ENCODE measurements at places on chromosomes 13 and 19.

DNA sequence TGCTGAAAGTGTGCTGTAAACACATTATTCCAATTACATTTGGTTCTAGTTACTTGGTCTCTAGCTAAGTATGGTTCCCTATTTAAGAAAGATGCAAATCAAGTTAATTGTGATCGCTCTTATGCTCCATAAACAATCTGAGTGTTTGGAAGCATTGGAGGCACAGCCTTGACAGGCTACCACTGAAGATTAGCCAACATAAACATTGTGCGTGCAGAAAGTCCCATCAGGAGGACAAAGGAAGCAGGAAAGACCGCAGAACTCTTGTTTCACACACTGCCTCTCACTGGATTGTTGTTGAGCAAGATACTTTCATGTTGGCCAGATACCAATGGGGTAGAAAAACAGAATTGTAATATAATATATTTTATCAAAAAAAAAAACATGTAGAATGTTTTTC, 814.4 kb downstream of the EFNB2 start:
- peak; percentile 5 for DNase-seq

DNA sequence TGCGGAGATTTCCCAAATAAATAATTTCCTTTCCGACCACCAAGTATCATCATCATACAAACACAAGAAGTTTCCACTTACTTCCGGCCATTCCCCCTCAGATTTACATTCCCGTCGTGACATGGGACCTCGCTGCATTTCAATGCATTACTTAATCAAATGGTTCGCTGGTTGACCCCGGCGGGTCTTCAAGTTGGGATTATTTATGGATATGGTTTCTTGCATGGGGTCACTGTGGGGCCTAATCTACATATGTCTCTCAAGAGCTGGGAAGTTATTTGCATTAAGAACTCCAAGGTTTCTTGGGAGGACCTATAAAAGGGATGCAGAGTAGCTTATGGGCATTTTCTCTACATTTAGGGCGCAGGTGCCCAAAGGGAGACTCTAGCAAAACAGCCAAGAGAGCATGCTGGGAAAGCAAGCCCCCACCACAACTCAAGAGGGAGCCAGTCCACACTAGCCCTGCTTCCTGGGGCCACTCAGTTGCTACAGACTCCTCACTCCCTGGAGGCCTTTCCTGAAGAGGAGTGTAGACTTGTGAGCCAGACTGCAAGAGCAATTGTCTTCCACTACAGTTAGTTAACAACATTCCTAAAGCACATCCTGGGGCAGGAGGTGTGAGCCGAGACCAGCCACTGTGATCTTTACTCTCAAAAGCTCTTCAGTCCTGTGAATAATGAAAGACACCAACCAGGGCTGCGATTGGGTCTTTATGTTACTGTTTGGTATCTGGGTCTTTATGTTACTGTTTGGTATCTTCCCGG, 125.3 kb downstream of the KATNAL1 start:
- DNase-seq: no peak

- no peak for DNase-seq
These were observed 3.2 kb upstream of the GSX1 start for GRCh38 chr13:27789153-27789494.

DNA sequence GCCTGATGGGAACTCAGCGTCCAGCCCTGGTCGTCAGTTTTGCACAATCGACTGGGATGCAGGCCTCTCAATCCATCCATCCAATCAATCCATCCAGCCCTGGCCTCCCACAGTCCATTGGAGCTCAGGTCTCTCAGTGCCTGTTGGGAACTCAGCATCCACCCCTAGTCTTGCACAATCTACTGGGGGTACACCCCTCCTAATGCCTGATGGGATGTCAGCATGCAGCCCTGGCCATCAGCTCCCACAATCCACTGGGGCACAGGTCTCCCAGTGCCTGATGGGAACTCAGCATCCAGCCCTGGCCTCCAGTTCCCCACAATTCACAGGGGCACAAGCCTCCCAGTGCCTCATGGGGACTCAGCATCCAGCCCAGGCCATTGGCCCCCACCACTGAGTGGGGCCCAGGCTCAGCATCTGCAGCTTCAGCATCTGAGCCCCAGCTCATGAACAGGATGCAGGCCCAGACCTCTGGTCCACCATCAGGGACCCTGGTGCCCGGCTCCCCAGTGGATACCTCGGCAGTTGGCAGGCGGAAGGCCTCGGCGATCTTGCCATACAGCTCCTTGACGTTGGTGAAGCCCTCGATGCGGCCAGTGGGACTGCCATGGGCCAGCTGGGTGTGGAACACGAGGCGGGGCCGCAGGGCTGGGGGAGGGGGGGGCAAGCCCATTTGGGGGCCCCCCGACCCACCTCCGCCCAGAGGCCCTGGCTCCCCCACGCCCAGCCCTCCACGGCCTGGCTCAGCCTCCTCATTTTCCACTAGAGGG, 7.2 kb upstream of the PTGER1 start:
- no peak for DNase-seq

DNA sequence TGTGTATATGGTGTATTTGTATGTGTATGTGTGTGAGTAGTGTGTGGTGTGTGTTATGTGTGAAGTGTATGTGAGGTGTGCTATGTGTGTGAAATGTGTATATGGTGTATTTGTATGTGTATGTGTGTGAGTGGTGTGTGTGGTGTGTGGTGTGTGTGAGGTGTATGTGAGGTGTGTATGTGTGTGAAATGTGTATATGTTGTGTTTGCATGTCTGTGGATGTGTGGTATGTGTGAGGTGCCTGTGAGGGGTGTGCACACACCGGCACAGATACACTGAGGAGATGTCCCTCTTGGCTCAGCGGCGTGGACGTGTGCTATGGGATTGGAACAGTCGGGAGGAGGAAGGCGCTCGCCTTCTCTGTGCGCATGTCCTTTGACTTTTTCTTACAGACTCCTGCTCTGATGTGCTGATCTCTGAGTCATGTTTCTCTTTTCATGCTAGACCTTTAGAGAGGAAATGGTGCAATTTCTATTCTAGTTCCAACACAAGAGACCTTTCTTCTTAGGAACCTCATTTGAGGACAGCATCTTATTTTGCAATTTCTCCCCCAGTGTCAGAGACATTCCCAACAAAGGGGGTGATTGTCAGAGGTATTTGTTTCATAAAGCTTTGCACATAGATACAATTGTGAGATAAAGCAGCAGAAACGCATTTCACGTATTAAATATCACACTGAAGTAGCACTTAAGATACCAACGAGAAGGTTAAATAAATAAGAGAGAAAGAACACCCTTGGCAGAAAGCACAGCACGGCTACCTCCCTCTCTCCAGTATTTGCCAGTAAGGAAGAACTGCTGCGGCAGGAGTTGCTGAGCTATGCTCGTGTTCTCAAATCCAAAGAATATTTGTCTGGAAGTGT, 11.3 kb upstream of the TNFRSF19 start:
- DNase-seq: peak; percentile 81

GRCh38 chr19:18634612-18635297, 2.1 kb upstream of the KLHL26 start:
- no peak for DNase-seq

GRCh38 chr13:53015971-53016370, 12.6 kb upstream of the OLFM4 start:
- no peak for DNase-seq

DNA sequence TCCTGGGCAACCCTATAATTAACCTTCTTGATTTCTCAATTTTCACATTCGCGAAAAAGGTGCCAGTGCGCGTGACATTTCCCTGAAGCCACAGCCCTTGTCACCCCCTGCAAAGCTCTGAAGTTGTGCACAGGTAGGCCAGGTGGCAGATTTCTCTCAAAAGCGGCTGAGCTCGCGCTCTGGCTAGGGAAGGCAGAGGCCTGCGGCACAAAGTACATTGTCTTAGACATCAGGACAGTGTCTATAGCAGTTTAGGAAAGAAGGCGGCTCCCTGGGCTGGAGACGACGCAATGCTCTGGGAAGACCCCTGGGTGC, 42.9 kb upstream of the ZNF14 start:
- DNase-seq: no peak

- no peak for DNase-seq
These were observed 90.8 kb downstream of the TSHZ3 start for GRCh38 chr19:31258211-31259052.

DNA sequence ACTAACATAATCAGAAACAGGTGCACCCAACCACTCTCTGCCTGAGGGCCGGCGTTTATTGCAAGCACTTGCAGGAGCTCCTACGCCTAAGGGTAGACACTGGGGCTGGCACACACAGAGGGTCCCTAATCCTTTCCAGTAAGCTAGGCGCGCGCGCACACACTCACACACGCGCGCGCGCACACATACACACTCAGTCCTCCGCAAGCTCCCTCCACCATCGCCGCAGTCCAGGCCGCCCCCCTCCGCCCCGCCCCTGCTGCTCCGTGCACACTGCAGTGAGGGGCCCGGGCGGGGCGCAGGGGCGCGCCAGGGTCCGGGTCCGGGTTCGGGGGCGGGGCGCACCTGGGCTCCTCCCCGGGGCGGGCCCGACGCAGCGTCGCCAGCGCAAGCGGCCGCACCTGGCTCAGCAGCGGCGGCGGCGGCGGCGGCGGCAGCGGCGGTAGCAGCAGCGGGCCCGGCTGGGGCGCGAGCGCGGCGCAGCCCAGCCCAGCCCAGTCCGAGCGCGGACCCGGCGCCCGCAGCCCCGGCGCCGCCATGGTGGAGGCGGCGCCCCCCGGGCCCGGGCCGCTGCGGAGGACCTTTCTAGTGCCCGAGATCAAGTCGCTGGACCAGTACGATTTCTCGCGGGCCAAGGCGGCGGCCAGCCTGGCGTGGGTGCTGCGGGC, at the start of gene CAMSAP3:
CAMSAP3 (plus strand) TSS at position 398 of the 668 bp plus-strand sequence; CDS start at position 538, 140 bp downstream.
- no peak for DNase-seq

GRCh38 chr13:78024996-78025395, 106.4 kb upstream of the EDNRB start:
- DNase-seq: no peak
